Parietal lobe (tissue), 2 donors: ENCODE measurements at places on chromosomes 16 and 17. TPM values are rescaled to one million over a fixed set of nuclear protein-coding genes. Genes with fewer than 3 reads are reported as not detected.

Gene CPNE7
- total RNA-seq: 13.5 TPM

Gene DNAI2
- not detected for total RNA-seq

Gene SCRN2
- total RNA-seq: 37.6 TPM

Gene DHX58
- total RNA-seq: 1.6 TPM
